ENCODE measurements at places on chromosomes 1 and 21.

- DNase-seq, result no peak
Measured at GRCh38 chr1:237792149-237792548, 98.6 kb downstream of the ZP4 start.

GRCh38 chr1:26417111-26417759 lies 6.6 kb downstream of the LIN28A start:
- DNase-seq, result no peak

- DNase-seq, result no peak
Measured at GRCh38 chr1:55244476-55245099, 29.4 kb upstream of the USP24 start.

DNA sequence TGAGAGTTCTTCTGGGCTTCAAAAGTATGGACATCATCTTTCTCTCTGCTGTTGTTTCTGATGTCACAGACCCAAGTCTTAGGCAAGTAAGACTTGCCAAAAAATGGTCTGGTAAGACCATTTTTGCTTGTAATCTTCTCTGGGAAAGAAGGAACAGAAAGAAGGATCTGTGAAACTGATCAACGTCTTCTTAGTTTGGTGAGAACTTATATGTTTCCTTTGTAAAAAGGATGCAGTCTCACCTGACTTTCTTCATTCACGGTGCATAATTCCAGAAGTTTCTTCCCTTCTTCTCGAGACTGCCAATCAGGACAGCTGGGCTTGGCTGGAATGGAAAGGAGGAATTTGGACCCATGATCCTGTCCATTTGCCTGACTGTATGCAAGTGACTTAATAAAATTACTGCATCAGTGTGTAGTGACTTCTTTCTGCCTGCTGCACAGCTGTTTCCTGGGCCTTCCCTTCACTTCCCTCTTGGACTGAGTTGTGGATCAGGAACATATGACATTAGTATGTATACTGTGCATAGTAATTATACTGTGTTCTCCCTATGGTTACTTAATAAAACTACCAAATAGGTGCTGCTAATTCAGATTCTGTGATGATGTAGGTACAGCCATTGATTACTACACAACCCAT lies 7.6 kb upstream of the DENND1B start:
- no peak for DNase-seq

DNA sequence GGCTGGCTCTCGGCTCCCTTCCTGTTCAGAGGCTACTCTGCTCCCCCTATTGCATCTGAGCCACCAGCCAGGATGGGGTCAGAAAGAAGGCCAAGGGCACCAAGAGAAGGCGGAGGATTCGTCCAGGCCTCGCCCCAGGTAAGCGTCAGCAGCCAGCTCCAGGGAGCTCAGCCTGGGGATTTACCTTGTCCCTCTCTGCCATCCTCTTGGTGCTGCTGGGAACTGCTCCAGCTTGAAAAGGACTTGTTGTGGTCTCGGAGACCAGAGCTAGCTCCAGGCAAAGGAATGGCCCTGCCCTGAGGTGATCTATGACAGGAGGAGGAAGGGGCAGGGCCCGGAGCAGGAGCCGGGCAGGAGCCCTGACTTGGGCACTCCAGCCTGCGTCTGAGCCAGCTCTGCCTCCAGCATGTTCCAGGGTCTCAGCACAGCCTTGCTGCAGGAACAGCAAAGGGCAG lies 113.7 kb upstream of the IFFO2 start:
- DNase-seq, result no peak

DNA sequence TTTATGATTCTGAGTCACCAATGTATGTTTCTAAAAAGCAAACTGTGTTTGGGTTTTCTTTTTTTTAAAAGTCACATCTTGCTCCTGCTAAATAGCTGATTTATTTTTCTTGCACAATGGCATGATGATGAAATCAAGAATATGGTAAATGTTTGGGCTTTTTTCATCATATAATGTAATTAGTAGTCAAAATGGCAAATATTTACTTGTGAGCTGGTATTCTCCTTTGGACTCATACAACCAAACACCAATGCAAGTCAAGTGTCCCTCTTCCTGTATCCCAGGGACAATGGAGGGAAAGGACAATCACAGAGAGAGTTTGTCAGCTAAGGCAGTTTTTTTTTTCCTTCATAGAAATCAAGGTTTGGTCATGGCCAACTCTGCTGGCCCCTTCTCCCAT lies 94.6 kb upstream of the RALGPS2 start:
- DNase-seq, result no peak
